SHP77 (cell line): ENCODE measurements at places on chromosomes 4 and X.

DNA sequence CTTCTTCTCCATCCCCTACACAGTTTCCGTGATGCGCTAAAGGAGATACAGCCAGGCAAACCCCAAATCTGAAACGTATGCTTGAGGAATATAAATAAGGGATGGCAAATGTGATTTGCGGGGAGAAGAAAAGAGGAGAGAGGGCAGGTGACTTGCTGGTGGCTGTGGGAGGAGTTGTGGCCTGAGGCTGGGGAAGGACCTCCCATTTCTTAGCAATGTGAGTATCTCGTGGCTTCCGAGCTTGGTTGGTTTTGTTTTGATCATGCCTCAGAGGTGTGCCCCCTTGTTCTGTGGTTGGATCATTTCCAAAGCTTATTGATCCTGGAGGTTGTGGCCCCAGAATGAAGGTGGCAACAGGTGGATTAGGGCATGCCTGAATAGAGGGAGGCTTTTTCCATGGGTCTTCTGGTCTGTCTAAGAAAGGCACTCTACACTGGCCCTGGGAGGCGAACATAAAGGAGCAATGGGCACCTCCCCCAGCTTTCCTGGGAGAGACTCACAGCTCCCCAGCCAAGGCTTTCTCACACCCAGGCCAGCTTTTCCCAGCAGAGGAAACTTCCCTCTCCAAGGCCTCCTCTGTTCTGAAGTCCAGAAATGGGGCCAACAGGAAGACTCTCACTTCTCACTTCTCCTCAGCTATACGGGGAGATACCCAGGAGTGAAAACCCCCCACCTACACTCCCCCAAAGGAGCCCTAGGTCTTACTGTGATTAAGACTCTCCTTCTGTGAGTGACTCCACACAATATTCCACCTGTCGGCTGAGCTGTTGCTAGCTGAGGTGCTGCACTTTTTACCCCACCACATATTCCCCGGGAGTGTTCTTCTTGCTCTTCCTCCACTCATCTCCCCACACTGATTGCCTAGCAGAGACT, 40.0 kb downstream of the C4orf51 start:
- no peak for DNase-seq

GRCh38 chrX:96376266-96376665, 308.4 kb upstream of the DIAPH2 start:
- no peak for DNase-seq

GRCh38 chrX:149205937-149206336, 299.2 kb downstream of the IDS start:
- DNase-seq = no peak

DNA sequence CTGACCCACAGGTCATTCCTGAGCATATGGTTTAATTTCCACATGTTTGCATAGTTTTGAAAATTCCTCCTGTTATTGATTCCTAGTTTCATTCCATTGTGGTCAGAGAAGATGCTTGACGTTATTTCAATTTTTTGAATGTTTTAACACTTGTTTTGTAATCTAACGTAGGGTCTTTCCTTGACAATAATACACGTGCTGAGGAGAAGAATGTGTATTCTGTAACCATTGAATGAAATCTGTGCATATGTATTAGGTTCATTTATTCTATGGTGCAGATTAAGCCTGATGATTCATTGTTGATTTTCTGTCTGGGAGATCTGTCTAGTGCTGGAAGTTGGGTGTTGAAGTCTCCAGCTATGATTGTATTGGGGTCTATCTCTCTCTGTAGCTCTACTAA, 486.4 kb upstream of the RPS6KA3 start:
- DNase-seq = no peak

GRCh38 chrX:73213734-73214425, 771 bp downstream of the NAP1L2 start:
- no peak for DNase-seq

DNA sequence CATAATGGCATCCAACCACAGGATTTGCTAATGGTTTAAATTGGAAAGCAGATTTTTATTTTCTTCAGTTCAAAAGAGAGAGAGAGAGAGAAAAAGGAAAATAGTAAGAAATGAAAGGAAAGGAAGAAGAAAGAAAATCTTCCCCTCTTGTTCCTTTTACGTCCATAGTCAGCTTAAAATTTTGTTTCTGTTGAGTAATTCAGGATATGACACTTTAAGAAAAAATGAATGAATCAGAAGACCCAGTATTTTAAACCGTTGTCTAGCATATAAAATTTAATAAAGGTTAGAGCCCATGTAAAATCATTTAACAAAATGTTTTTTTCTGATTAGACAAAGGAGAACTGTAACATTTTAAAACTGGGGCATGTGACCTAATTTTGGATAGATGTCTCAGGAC, 391.8 kb upstream of the EPHA5 start:
- no peak for DNase-seq

DNA sequence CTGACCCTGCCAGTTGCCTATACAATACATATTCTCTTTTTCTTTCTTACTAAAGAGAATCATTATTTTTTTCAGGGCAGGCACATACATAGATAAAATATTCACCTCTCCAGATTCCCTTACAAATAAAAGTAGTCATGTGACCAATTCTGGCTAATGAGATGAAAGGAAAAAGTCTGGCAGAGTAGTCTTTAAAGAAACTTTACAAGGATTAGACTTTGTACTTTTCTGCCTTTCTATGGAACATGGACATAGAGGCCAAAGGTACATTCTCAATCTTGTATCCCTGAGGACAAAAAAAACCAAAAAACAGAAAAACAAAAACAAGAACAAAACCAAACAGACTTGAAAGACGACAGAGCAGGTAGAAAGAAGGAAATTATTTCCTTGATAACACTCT, 75.6 kb downstream of the DCK start:
- DNase-seq = no peak

DNA sequence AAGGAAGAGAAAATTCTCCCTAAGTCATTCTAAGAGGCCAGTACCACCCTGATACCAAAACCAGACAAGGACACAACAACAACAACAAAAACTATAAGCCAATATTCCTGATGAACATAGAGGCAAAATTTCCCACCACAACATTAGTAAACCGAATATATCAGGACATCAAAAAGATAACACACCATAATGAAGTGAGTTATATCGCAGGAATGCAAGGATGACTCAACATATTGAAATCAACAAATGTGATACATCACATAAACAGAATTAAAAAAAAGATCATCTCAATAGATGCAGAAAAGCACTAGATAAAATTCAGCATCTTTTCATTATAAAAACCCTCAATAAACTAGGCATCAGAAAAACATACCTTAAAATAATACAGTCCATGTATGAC, 1844.4 kb upstream of the PCDH10 start:
- no peak for DNase-seq

- DNase-seq = no peak
Measured at GRCh38 chr4:150464523-150464922, 117.4 kb upstream of the MAB21L2 start.

DNA sequence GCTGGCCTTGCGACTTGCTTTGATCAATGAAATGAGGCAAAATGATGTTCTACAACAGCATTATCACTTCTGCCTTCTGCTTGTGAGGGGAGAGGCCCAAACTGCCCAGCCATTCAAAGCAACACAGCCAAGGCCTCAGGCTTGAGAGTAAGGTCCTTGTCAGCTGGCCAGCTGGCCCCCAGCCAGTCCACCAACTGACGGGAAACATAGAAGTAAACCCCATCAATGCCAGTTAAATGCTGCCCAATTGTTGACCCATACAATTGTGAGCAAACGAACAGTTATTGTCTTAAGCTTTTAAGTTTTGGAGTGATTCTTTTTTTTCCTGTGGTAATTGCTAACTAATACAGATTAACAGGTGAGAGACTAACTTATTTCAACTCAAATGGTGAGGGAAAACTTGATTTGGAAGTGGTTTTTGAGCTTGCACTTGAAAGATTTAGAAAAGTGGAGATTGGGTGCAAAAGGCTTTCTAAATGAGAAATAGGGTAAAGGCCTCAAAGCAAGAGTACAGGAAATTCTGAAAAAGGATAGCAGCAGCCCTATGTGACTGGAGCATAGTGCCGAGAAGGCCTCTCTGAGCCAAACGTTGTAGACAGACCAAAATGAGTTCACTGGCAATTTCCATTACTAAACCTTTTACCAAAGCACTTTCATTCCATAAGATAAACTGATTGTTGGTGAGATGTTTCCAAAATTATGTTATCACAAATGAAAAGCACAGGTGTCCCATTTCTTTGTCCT, 66.9 kb downstream of the ARHGEF38 start:
- DNase-seq = peak; percentile 70

DNA sequence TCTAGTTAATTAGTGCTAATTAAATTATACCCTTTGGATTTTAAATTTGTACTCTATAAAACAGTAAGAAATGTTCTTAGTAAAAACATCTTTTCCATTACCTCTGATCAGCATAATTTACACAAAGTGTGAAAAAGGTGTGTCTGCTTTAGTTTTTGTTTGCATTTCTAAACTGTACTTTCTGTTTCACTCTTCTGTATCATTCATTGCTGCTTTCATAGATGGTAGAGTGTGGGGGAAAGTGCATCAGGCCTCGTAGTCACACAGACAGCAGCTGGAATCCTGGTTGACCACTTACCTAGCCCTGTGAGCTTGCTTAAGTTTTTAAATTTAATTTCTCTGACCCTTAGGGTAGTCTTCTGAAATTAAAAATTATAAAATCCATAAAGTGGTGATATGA, 275.4 kb upstream of the PITX2 start:
- no peak for DNase-seq

- no peak for DNase-seq
Measured at GRCh38 chrX:96650023-96650422, 34.6 kb upstream of the DIAPH2 start.

GRCh38 chr4:151678048-151678872, 82.5 kb downstream of the GATB start:
- no peak for DNase-seq

- DNase-seq = no peak
Measured at GRCh38 chr4:38455092-38455862, 208.7 kb upstream of the KLF3 start.

GRCh38 chr4:36773467-36773866, 471.1 kb upstream of the NWD2 start:
- DNase-seq = no peak

DNA sequence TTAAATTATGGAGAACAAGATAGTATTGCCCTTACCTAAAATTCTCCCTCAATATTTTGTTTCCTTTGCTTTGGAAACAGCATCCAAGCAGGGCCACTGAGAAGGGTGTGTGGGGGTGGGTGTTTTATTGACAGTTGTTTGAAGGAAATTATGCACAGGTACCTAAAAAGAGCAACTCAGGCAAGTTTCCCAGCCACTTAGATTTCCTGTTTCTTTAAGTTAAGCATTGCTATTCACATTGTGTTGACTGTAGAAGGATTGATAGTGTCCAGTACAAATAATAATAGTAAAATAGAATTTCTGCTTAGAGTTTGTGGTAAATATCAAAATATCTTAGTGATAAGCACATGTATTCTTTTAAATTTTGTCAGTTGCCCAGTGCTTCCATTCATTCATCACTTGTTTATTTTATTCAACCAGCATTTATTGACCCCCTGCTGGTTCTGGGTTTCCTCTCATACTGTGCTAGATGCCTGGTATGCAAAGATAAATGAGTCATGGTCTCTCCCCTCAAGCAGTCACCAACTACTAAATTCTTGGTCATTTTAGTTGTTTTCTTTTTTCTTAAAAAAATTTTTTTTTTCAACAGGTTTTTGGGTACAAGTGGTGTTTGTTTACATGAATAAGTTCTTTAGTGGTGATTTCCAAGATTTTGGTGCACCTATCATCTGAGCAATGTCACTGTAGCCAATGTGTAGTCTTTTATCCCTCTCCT, 50.0 kb downstream of the GALNT7 start:
- no peak for DNase-seq

DNA sequence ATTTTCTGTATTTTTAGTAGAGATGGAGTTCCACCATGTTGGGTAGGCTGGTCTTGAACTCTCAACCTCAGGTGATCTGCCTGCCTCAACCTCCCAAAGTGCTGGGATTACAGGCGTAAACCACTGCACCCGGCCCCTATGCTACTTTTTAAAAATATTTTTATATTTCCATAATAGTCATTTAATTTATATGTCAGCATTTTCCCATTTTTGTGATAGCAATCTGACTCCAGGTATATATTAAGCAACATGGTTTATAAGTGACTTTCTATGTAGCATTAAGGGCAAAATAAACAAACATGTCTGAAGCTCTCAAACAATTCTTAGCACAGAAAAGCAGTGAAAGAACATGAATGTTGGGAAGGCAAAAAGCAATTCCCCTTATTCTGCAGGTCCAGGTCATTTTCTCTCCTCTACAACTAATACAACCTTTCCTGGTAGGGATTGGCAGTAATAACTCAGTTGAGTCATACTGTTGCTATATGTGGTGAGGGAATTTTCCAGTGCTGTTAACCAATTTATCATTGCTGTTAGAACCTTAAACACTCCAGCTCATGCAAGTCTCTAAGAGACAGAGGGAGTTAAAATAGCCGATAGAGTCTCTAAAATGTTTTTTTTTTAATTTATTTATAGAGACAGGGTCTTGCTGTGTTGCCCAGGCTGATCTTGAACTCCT, 24.0 kb downstream of the SMIM14 start:
- no peak for DNase-seq

- no peak for DNase-seq
Measured at GRCh38 chrX:109252789-109253188, 229.1 kb downstream of the GUCY2F start.

- no peak for DNase-seq
Measured at GRCh38 chrX:134158821-134159512, 78.0 kb upstream of the CCDC160 start.

DNA sequence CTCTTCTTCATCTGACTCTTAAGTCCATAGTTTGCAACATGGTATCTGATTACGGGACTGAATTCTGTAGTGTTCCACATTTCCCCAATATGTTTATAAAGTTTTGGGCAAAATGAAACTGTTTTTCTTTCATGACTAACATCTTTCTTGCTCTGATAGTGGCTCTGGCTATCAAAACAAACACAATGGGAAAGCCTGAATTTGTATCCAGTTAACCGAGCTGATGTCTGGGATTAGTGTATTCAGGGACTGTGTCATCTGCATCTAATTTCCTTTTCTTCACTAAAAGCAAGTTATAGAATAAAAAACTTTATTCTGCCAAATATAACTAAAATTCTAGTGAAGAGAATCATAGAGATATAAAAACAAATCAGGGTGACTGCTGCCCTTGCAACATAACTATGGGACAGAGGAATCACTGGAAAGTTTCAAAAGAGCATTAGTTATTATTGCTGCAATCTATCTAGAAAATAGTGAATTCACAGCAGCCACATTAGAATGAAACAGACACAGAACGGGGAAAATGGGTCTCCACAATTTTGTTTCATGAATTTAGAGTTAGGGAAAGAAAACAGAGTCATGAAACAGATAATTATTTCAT, 61.3 kb downstream of the ANTXR2 start:
- no peak for DNase-seq

- DNase-seq = no peak
Measured at GRCh38 chr4:4712800-4713528, 146.5 kb upstream of the MSX1 start.

GRCh38 chrX:133530960-133531359, 115.7 kb upstream of the GPC4 start:
- no peak for DNase-seq

GRCh38 chrX:143429811-143430210, 87.5 kb downstream of the SPANXN3 start:
- DNase-seq = no peak

GRCh38 chrX:133588827-133589226, 173.5 kb upstream of the GPC4 start:
- DNase-seq = no peak
